ENCODE measurements at places on chromosomes 11 and 22.
A peak's percentile ranks its signal among the peaks of the same experiment; 100 is the strongest.

GRCh38 chr11:96622026-96622634 lies 232.3 kb downstream of the JRKL start:
- no peak for DNase-seq

- DNase-seq, result no peak
Observed at GRCh38 chr11:11265320-11265719, 87.7 kb downstream of the CSNK2A3 start.

DNA sequence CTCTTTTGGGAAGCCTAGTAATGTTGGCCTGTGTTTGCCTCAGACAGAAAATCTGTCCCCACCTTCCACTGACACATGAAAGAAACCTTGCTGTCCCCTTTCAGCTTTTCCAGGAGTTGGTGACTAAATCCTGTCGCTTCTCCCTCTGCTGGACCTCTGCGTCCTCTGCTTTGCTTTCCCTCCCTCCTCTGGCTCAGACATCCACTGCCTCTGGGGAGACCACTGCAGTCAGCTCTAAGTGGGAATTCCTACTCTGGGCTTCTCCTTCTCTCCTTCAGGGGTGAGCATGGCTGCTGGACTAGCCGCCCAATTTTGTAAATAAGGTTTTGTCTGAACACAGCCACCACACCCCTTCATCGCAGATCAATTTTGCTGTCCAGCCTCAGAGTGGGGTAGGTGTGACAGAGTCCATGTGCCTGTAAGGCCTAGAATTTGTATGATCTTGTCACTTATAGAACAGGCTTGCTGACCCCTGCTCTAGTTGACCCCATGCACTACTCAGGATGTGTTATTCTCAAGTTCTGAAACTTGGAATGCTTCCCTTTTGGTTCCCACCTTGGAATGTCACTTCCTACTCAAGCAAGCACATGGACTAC lies 23.0 kb downstream of the LRRC74B start:
- DNase-seq, result no peak

DNA sequence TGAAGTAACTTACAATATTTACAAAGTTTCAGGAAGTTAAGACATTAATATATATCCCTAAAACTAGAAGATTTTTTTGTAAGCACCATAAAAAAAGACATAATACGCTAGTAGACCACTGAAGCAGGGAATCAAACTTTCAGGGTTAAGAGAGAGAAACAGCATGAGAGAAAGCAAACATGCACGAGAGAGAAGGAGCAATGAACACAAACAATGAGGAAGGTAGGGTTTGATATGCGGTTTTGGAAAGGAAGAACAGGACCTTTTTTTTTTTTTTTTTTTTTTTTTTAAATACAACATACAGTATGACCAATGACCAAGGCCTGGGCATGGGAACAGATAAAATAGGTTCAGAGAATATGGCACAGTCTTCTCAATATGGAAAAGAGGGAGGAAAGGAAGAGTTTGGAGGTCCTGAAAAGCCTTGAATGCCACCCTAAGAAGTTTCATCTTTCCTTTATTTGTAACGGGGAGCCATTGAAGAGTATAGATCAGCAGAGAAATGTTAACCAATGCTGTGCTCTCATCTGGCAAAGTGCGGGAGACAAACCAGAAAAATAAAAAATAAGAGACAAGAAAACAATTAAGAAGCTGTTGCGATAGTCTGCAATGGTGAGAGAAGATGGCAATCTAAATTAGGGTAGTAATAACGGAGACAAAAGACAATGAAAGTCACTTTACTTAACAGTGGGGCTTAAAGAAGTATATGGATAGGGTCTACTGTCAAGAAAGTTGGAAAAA lies 101.0 kb downstream of the USP35 start:
- no peak for DNase-seq

DNA sequence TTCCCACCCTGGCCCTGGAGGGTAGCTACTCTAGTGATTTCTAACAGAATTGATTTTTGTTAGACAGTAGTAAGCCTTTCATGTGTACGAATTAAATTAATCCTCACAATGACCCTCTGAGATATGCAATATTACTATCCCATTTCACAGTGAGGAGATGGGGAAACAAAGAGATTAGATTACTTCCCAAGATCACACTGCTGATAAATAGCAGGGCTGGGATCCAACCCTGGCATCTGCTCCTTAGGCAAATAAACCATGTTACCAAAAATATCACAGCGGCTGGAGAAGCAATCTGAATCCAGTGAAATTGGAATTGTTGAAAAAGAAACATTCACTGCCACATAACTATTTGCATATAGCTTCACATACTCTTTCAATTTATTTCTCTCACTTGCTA lies 12.8 kb upstream of the CAVIN3 start:
- DNase-seq, result no peak

DNA sequence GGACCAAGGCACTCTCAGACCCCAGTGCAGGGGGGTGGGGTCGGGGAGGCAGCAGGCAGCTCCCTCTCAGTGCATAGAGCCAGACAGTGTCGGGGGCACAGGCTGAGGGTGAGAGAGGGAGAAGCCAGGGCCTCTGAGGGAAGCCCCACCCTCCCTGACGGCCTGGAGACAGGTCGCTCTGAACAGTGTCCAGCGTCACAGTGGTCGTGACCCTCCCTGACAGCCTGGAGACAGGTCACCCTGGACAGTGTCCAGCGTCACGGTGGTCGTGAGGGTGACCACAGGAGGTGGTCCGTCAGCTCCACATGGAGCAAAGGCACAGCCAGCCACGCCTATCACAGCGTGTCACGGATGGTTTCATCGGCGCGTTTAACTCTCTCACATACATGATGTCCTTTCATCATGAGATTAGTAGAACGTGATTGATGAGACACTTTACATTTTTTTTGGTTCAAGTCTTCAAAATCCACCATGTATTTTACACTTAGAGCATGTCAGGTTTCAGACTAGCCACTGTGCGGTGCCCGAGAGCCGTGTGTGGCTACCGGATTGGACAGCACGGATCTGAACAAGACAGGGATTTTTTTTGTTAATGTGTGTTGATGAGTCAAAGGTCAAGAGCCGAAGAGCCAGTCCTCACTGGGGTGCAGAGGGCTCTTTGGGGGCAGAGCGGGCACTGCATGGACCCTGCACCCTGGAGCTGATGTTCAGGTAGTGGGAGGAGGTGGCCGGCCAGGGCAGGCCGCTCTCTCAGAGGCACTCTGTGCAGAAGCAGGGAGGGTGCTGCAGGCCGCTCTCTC lies 23.9 kb upstream of the PANX2 start:
- no peak for DNase-seq

DNA sequence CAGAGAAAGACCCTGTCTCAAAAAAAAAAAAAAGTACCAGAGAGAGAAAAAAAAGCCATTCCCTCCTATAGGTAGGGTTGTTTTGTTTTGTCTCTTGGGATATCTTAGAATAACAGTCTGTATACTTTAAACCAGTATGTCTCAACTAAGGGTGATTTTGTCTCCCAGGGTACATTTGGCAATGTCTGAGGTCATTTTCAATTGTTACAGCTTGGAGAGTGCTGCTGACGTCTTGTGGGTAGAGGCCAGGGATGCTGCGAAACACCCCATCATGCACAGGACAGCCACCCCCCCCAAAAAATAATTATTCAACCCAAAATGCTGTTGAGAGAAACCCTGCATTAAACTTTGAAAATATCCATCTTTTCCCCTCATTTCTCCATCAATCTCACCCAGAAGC lies 56.1 kb upstream of the CRTAM start:
- DNase-seq, result no peak

DNA sequence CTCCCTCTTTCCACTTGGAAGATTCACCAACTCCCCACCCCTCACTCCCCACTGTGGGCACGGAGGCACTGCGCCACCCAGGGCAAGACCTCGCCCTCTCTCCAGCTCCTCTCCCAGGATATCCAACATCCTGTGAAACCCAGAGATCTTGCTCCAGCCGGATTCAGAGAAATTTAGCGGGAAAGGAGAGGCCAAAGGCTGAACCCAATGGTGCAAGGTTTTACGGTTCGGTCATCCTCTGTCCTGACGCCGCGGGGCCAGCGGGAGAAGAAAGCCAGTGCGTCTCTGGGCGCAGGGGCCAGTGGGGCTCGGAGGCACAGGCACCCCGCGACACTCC lies 397 bp upstream of the CD44 start:
- DNase-seq, result no peak

DNA sequence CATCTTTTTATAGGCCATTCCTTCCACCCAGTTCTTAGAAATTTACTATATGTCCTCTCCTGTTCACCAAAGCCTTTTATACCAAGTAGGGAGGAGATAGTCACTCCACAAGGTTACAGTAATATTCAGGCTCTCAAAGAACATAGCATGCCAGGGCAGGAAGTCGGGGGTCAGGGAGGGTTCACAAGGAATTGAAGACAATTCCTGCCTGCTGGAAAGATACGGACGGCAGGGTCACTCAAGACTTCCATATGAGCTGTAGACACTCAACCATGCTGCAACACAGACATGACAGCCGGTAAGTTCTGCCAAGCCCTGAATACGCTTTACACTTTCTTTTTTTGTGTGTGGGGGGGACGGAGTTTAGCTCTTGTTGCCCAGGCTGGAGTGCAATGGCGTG lies 700 bp downstream of the C22orf31 start:
- no peak for DNase-seq

- DNase-seq, result no peak
Observed at GRCh38 chr11:79375818-79376550, 64.8 kb downstream of the TENM4 start.

GRCh38 chr11:108663154-108663877 lies 1.6 kb upstream of the DDX10 start:
- DNase-seq, result no peak

- no peak for DNase-seq
Observed at GRCh38 chr11:88411265-88411664, 73.7 kb upstream of the CTSC start.

DNA sequence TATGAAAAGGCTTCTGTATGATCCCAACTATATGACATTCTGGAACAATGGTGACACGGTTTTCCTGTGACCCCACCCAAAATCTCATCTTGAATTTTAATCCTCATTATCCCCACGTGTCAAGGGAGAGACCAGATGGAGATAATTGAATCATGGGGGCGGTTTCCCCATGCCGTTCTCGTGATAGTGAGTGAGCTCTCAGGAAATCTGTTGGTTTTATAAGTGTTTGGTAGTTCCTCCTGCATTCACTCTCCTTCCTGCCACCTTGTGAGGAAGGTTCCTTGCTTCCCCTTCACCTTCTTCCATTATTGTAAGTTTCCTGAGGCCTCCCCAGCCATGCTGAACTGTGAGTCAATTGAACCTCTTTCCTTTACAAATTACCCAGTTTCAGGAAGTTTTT lies 53.1 kb upstream of the TSPAN18 start:
- DNase-seq, result no peak

DNA sequence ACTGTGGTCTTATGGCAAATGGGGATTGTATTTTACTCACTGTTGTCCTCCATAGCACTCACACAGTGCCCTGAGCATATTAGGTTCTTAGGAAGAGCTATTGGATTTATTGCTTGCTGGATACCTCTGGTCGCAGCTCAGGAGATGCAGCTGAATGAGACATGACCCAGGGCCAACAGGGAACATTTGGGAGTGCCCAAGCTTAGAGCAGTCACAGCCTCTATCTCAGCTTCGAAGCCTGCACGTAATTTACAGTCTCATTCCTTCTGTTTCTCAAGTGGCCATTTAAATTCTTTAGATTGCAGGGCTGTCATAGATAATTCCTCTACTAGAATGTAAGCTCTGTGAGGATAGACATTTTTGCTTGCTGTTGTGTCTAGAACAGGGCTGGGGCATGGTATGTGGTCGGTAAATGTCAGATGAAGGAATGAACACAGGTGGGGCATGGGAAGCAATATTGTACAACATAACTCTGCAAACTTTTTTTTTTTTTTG lies 192.8 kb downstream of the GRIK4 start:
- no peak for DNase-seq

DNA sequence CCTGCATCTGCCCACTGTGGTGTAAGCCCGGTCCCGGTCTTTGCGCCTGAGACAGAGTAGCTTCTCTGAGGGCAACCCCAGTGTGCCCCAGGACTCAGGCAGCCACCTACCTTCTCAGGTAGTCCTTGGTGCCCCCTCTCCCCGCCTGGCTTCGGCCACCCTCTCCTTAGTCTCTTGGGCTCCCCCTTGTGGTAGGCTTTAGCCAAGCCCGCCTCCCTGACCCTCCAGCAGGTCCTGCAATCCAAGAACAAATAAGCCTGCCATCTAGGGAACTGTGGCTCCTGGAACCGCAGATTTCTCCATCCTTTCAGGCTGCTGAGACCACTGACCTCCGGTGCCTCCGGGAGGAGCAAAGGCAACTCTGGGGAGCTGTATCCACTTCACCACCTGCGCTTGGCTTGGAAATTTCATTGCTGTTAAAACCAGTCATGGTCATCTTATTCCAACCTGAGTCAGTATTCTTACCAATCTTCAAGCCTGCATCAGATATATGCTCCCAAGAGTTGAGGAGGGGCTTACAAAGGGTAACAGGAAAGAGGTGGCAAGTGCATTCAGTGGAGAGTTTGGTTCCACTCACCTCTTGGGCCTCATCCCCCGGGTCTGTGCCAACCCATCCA lies 52.8 kb upstream of the TENM4 start:
- peak; percentile 24 for DNase-seq

Data from CD4-positive, alpha-beta T cell treated with Interleukin-6 for 4 hours (primary cell).